ENCODE measurements at places on chromosomes 1 and 21.
A peak's percentile ranks its signal among the peaks of the same experiment; 100 is the strongest.

- DNase-seq: no peak
These were observed 121.1 kb downstream of the RUNX1 start for GRCh38 chr21:34927992-34928391.

GRCh38 chr1:176096015-176096414 lies 111.1 kb downstream of the COP1 start:
- no peak for DNase-seq

DNA sequence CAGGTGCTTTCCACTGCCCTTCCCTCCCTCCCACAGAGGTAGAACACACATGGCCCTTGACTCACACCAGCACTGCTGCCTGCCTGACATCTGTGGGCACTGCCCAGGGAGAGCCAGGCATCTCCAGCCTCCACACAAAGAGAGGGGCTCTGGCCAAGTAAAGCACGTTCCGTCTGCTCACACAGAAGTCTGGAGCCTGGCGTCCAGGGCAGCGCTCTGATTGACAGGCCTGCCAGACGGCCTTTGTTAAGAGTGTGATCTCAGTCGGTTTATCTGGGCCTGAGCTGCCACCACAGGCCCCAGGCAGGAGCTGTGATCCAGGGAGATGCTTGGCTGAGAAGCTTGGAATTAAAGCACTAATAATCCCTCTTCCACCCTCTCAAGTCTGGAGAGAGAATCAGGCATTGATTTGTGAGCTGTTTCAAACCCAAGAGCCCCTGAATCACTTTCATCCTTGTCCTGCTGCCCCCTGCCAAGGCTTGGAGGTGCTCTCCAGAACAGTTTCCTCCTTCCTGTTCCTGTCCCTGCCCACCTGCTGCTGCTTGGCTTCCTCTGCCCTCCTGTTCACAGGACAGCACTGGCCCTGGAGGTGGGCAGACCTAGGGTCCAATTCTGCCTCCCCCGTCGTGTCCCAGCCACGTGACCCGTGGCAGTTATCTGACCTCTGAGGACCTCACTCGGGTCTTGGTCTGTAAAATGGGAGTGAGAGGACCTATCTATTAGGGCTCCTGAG lies 3.7 kb downstream of the DMRTB1 start:
- no peak for DNase-seq

DNA sequence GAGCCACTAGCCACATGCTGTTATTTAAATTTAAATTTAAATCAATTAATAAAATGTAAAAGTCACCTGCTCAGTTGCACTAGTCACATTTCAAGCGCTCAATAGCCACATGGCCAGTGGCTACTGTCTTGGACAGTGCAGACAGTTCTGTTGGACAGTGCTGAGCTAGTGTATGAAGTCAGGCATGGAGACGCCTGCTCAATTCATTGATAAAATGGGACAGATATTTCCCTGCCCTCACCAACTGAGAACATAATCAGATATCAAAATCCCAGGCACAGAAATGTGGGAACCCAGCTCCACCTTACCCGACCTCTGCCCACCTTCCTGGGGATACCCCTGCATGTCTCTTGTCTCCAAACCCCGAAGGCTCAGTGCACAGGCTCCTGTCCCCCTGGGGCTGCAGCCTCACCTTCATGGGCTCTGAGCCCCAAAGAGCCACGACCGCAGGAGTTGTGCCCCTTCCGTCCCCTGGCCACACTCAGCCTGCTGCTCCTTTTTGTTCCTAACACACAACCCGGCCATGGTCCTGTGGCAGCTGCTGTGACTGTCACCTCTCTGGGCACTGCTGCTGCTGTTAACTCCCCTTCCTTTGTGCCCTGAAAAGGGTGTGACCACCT lies 63.5 kb downstream of the TCP10L start:
- DNase-seq: no peak

GRCh38 chr1:218669431-218669830 lies 324.3 kb downstream of the TGFB2 start:
- peak; percentile 33 for DNase-seq

- no peak for DNase-seq
These were observed 58.7 kb downstream of the DMRTB1 start for GRCh38 chr1:53517821-53518352.

DNA sequence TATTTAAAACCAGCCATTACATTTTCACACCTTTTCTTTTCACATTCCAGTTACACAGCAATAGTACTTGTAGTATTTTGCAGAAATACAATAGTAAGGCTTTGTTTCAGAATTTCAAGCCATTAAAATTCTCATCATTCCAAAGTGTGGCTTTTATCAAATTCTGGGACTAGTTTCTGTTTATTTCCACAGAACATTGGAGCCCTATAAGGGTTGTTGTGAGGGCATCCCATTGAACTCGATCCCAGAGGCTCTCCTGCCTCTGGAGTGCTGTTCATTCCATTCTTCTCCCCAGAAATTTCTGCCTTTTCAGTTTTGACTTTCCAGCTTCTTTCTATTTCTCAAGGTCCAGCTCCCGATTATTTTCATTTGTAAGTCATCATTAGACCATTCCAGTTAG lies 645.5 kb downstream of the ADGRL2 start:
- peak; percentile 5 for DNase-seq

GRCh38 chr1:31580891-31581603 lies 4.7 kb downstream of the TINAGL1 start:
- DNase-seq: no peak

- no peak for DNase-seq
These were observed 862.0 kb upstream of the NEGR1 start for GRCh38 chr1:73144311-73144710.

GRCh38 chr1:18646786-18647410 lies 16.3 kb downstream of the PAX7 start:
- no peak for DNase-seq

DNA sequence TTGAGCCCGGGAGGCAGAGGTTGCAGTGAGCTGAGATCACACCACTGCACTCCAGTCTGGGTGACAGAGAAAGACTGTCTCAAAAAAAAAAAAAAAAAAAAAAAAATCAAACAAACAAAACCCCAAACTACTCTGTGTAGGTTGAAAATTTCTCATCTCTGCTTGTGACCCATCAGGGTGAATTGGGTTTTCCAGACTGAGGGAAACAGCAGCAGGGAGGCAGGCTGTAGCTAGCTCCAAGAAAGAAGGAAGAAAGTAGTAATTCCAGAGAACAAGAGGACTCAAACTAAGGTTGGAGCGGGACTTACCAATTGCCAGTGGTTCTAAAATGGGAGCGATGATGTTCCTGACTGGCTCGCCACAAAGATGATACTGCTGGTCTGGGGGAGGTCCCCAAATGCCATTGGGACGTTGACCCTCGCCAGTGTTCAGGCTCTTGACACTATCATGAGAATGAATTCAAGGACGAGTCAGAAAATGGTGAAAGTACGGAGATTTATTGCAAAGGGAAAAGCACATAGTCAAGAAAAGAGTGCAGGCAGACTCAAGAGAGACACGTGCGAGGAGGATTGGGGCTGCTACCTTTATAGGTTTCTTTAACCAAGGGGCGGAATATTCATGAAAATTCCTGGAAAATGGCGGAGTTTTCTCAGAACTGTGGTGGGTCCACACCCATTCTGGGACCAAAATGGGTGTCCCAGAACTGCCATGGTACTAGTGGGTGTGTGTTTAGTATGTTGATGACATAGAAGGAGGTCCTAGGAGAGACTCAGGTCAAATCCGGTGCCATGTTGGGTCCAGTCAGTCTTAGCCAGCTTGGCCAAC lies 13.4 kb downstream of the AADACL4 start:
- no peak for DNase-seq

GRCh38 chr1:42476605-42477004 lies 13.5 kb downstream of the CCDC30 start:
- DNase-seq: no peak

- DNase-seq: peak; percentile 69
These were observed 444.1 kb downstream of the PLPP3 start for GRCh38 chr1:56135069-56135863.

DNA sequence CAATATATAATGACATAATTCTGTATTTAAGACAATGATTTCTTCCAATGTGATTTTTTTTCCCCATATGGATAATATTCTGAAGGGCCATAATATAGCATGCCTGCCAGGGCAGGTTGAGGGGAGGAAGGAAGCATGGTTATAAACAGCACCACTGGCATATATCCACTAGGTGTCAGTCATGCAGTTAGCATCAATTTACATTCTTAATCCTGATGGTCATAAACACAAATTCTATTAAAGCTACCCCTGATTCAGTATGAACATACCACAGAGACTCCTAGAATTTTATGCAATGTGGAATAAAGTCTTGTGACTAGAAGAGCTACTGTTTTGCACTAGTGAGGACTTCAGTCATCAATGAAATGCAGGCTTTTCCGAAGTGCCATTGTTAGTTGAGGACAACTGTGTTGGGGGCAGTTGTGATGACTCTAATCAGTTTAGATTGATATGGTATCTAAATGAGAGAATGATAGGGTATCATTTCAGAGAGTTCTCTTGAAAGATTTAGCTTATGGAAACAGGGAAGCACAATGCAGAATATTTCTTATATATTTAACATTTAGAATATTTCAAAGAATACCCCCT lies 342.7 kb upstream of the NR5A2 start:
- DNase-seq: peak; percentile 64

DNA sequence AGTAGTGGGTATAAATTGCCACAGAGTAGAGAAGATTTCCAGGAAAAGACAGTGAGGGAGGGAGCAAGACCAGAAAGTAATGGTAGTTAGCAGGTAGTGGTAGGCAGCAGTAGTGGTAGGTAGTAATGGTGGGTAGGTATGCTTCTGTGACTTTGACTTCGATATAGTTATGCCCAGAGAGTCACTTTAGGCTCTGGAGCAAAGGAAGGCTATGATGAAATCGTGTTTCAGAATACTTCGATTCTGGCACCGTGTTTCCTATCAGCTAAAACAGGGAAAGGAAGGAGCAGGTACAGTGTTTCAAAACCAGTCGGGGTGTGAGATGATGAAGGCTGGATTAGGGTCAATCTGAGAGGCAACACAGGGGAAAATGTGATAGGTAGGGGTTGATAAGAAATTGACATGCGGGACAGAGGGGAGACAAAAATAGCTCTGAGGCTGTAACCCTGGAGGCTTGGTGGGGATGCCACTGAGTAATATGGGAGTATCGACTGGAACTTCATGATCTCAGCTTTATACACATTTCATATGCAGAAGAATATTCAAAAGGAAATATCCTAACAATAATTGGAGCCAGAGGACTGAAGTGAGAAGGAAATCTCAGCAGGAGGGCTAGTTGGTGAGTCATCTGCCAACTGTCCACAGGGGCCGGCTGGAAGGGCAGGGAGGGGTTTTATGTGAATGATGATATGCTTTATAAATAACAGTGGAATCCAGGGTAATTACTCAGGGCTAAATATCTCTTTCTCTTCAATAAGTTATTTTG lies 25.2 kb upstream of the TRIM45 start:
- DNase-seq: peak; percentile 89
